ENCODE measurements at places on chromosomes 11 and 22. TPM values are rescaled to one million over a fixed set of nuclear protein-coding genes. Genes with fewer than 3 reads are reported as not detected.

DNA sequence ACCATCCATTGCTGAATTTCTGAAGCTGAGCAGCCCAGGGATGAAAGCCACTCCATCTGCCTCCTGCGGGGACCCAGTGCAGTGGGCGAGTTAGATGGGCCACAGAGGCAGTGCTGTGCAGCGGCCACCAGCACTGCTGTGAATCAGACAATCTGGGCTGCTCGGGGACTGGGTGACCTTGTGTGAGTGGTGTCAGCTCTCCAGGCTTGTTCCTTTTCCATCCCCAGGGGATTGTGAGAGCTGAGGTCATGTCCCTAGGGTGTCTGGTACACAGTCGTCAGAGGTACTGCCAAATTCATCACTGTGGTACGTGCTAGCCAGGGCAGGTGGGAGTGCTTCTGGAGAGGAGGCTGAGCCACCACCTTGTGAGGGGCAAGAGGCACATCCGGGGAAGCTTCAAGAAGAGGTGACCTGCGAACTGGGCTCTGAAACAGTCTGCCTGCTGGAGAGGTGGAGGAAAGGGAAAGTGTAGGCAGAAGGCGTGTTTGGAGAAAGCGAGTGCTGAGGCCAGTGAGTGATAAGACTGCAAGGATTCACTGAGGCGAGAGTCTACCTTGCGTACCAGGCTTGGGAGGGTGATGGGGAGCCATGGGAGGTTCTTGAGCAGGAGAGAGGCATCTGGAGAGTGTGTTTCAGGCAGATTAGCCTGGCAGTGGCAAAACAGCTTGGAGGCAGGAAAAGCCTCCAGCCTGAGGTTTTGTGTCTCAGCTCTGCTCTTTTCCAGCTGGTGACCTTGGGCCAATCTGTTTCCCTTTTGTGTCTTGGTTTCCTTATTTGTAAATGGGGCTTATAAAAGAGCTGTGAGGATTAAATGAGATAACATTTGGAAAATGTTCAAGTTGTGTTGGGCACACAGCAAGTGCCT lies 22.7 kb downstream of the CACNA1I start:
- H3K4me1 ChIP-seq: no peaks in the 10 kb centered on the region
- H3K27ac ChIP-seq: no peak overlapping the region
- H3K36me3 ChIP-seq: no peaks in the 10 kb centered on the region
- H3K4me3 ChIP-seq: no peak overlapping the region

GRCh38 chr11:64802370-64803157 lies 450 bp downstream of the MAP4K2 start:
- no peak for DNase-seq
- no peaks in the 10 kb centered on the region for H3K27me3 ChIP-seq
- peak overlapping the region; percentile 35 for H3K4me3 ChIP-seq
- H3K36me3 ChIP-seq: peaks cover 3% of the 10 kb centered on the region

GRCh38 chr11:47986742-47987141 lies 6.4 kb downstream of the PTPRJ start:
- H3K4me3 ChIP-seq: no peak overlapping the region
- no peaks in the 10 kb centered on the region for H3K27me3 ChIP-seq
- no peaks in the 10 kb centered on the region for H3K36me3 ChIP-seq
- peaks cover 25% of the 10 kb centered on the region for H3K4me1 ChIP-seq
- no peak for DNase-seq

GRCh38 chr11:120389693-120390584 lies 53.7 kb downstream of the ARHGEF12 start:
- no peak for DNase-seq
- H3K27ac ChIP-seq: no peak overlapping the region
- no peaks in the 10 kb centered on the region for H3K27me3 ChIP-seq
- H3K4me3 ChIP-seq: no peak overlapping the region

DNA sequence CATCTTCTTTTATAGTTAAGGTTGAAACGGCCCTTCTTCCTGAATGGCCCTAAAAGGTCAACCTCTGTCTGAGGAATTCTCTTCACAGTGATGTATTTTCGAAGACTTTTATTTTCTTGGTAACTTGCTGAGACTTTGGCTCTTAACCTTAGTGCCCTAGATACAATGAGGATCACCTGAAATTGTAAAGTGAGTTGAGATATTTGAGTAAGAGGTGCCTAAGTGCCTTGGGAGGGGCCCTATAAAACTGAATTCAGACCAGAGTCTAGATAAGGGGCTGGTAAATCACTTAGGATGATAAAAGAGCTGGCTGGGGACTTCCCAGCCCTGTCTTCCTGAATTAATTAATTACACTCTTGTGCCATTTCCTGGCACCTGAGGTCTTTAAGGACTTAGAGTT lies 505.6 kb upstream of the KIRREL3 start:
- no peaks in the 10 kb centered on the region for H3K27me3 ChIP-seq
- H3K36me3 ChIP-seq: no peaks in the 10 kb centered on the region
- no peak for DNase-seq

GRCh38 chr22:30816413-30816812 lies 121.7 kb downstream of the OSBP2 start:
- no peaks in the 10 kb centered on the region for H3K4me1 ChIP-seq
- no peaks in the 10 kb centered on the region for H3K36me3 ChIP-seq
- no peak overlapping the region for H3K4me3 ChIP-seq
- no peaks in the 10 kb centered on the region for H3K27me3 ChIP-seq

DNA sequence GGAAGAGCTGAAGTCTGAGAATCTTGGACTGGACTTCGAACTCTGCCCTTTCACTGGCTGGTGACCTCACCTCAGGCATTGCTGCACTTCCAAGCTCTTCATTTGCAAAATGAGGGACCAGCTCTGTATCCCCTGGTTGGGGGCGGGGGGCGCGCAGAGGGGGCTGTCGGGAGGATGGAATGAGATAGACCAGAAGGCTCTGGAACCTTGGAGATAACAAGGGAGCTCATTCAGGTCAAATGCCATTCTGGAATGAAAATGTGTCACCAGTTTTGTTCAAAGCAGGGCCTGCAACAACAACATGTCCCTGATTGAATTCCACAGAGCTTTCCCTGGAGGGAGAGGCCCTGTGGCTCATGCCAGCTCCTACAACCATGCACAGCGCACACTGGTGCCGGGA lies 370.5 kb downstream of the MN1 start:
- peaks cover 6% of the 10 kb centered on the region for H3K4me1 ChIP-seq
- no peak overlapping the region for H3K27ac ChIP-seq
- DNase-seq: no peak
- no peak overlapping the region for H3K4me3 ChIP-seq
- H3K27me3 ChIP-seq: no peaks in the 10 kb centered on the region
- no peaks in the 10 kb centered on the region for H3K36me3 ChIP-seq

DNA sequence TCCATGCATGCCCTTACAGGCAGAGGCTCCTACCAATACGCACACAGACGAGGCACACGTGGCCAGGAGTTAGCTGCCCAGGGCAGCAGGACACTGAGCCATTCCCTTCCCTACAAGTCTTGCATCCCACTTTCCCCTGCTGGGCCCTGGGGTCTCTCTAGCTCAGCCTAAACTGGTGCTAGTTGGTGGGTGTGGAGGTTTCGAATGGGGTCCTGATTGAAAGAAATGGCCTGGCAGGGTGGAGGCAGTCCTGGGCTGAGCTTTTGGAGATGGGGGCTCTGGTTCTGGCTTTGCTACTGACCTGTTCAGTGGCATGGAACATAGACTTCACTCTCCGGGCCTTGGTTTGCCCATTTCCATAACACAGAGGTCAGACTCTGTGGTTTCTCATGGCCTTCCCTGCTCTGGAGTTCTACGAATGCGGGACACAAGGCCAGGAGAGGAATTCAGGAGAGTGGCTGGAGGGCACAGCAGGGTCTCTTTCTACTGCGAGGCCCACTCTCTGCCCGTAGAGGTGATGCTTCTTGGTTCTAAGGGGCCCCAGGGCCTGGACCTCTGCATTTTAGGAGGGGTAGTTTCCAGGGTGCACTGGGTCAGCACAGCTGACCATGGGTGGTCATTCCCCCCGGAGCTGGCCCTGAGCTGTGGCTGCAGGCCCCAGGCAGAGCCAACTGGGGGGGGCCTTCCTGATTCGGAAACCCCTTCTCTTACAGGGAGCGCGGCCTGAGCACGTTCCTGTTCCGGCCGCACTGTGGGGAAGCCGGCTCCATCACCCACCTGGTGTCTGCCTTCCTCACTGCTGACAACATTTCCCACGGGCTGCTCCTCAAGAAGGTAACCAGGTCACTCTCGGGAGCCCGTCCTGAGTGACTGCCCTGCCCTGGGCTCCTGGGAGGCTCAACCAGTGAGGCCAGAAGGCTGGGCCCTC lies 40.0 kb downstream of the RNF141 start:
- no peak overlapping the region for H3K27ac ChIP-seq
- DNase-seq: no peak
- H3K36me3 ChIP-seq: no peaks in the 10 kb centered on the region
- H3K4me3 ChIP-seq: no peak overlapping the region
- no peaks in the 10 kb centered on the region for H3K4me1 ChIP-seq

DNA sequence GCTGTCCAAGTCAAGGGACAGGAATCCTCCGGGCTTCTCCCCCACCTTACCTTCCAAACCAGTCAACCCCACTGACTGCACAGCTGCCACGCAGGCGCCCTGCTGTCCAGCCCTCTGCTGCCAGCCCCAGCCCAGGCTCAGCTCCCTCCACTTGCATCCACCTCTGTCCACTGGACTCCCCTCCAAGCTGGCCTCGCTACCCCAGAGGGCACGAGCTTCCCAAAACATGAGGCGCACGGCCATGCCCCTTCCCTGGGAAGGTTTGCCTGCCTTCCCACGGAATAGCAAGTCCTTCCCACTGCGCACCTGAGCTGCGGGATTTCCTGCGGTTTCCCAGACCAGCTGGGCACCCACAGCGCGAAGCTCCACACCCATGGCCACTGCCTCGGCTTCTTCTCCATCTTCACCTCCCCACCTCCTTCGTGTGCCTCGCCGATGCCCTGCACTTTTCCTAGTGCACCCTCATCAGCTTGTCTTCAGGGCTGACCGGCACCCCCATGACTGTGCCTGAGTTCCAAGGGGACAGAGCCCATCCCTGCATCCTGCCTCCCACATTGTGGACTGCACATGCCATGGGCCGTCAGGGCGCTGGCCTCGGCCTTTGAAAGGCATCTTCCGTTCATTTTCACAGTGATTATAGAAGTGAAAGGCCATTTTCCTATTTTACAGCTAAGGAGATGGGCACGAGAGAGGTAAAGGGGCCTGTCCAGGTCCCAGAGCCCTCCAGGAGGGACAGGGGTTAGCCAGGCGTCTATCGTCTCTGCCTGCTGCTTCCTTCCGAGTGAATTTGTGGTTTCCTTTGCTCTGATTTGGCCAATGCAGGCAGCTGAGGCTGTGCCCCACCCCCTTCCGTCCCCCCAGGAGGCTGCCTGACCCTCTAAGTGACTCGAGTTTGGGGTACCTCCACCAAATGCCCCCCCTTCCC lies 16.4 kb downstream of the IFITM10 start:
- no peaks in the 10 kb centered on the region for H3K36me3 ChIP-seq
- H3K4me1 ChIP-seq: no peaks in the 10 kb centered on the region
- H3K27me3 ChIP-seq: no peaks in the 10 kb centered on the region
- peak; percentile 32 for DNase-seq

The CBLIF gene
- not detected for total RNA-seq

The TRIM44 gene
- total RNA-seq: 15.1 TPM

The ARHGEF17 gene
- 12.6 TPM for total RNA-seq

All from liver (tissue), 10 donors.